ENCODE measurements at places on chromosomes 4 and X.

GRCh38 chr4:54229631-54230483 is 764 bp downstream of the PDGFRA start:
- no peak for DNase-seq

GRCh38 chrX:42934020-42934726 is 156.2 kb upstream of the PPP1R2C start:
- no peak for DNase-seq

GRCh38 chr4:67558493-67558892 is at the start of gene STAP1:
TSS of gene STAP1 (plus strand) at chr4:67558727. CDS start at chr4:67558810, 83 bp downstream.
- DNase-seq: no peak

DNA sequence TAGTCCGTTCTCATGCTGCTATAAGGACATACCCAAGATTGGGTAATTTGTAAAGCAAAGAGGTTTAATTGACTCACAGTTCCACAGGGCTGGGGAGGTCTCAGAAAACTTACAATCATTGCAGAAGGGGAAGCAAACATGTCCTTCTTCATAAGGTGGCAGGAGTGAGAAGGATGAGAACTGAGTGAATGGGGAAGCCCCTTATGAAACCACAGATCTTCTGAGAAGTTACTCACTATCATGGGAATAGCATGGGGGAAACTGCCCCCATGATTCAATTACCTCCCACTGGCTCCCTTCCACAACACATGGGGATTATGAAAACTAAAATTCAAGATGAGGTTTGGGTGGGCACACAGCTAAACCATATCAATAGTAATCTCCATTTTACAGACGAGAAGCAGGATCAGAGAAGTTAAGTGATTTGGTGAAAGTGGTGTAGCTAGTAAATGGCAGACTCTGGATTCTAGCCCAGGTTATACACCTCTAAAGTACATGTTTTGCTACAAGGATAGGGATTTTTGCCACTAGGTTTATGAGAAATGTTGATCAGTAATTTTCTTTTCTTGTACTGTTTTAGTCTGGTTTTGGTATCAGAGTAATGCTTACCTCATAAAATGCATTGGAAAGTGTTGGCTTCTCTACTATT is 47.3 kb upstream of the C1GALT1C1 start:
- DNase-seq: no peak

DNA sequence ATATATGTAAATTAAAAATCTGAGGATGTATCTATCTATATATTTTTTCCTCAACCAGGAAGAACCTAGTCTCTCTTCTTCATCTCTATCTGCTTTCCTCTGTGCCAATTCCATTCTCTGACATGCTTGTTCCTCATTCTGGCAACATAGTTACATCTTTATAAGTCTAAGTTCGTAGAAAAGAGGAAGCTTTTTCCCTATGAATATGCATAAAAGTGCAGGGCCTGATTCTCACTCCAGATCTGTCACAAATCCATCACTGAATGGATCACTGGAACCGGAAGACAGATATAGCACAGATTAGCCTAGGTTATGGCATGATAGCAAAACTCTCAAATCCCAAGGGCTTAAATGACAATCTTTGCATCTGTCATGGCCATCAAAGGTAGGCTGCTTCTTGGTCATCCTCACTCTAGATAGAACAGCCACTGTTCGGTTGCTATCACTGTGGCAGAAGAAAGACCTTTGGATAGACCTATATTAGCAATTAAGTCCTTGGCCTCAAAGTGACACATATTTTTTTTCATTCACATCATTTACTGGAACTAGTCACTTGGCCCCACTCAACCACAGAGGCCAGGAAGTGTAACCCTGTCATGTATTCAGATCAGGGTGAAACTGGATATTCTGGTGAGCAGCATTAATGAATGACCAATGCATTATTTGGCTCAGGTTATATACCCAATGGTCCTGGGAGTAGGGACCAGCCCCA is 22.2 kb downstream of the DTHD1 start:
- DNase-seq: no peak

- DNase-seq: no peak
Observed at GRCh38 chr4:40289366-40290188, 45.6 kb upstream of the CHRNA9 start.

Data from LNCaP clone FGC (cell line).